ENCODE measurements at places on chromosomes 2 and 18.

GRCh38 chr2:218192902-218193430 is 24.0 kb upstream of the ARPC2 start:
- DNase-seq: no peak

DNA sequence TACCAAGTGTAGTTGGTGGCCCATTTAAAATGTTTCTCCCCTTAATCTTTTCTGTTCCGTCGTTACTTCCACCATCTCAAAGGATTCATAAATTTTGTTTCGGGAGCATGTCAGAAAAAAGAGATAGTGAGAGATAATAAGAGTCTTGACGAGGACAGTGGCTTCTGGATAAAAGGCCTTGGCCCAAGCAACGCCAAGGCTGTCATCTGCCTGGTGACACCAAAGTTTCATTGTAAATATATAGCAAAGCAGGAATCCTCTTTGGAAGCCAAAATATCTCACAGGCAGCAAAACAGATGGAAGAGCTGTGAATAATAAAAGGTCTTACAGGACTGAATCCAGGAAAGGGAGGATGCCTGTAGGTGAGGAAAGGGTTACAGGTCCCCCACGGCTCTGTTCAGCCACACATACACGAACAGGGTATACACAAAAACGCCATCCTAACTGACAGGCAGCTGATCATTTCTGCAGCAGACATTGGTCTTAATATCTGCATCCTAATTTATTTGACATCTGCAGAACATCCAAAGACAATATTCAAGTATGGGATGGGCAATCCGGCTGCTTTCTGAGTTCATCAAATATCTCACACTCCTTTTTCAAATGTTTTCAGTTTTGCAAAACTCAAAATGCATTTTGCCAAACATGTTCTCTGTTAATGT is 382.8 kb downstream of the OSR1 start:
- no peak for DNase-seq

DNA sequence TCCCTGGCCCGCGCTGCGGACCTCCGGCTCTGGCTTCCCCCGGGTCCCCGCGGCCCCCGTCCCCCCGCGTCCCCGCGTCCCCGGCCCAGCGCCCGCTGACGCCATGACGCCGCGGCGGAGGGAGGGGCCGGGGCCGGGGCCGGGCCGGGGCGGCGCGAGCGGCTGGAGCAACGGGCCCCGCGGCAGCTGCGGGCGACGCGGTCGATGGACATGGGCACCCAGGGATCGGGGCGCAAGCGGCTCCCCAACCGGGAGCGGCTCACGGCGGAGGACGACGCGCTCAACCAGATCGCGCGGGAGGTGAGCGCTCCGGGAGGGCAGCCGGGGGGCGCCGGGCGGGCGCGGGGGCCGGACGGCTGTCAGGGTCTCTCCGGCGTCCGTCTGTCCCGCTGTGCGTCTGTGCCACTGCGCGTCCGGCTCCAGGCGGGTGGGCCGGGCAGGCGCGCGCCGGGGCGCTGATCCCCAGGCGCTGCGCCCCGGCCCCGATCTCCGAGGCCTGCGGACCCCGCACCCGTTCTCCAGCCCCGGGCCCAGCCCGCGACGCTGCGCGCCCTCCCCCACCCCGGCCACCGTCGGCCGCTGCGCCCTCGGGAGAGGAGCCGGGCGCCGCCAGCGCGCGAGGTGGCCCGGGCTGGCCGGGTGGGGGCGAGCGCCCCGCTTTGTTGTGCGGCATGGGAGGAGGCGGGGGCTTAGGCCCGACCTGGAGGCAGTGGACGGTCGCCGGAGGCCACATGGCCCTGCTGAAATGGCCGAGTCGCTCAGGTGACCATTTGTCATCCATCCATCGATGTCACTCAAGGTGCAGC is at the start of gene LRRFIP1:
Gene LRRFIP1 (plus strand): TSS at position 147 of the 806 bp plus-strand sequence. CDS start 58 bp downstream, at position 205.
- no peak for DNase-seq

DNA sequence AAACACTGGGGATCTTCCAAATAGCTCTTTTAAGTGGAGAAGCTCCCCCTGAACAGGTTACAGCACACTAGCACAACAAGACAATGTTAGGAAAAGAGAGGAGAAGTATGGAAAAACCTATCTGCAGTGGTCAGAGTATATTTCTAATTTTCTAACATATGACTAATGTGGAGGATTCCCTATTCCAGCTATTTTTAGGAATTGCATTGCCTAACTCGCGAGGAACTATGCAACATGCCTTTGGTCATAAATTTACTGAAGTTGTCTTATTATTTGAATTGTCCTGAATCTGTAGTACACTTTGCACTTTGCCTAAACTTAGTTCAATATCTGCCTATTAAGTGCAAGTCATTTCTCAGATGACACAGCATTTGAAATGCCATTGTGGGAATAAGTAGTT is 381.4 kb downstream of the CCDC85A start:
- no peak for DNase-seq

- no peak for DNase-seq
Measured at GRCh38 chr18:43389163-43389562, 111.9 kb upstream of the SYT4 start.

DNA sequence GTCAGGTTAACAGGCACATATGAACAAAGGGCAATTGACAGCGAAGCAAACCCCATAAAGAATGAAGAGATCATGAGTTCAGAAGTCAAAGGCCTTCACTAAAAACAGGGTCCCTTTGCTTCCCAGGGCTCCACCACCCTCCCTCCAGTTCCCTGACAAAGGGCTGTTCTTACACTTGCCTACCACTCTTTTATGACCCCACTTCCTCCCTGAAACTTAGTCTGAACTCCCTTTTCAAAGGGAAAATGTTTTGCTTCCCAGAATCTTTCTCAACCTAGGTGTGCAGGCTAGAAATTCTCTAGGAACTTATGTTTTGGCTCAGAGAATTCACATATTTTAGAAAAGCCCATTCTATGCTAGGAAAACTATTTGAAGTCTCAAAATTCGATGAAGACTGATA is 86.0 kb upstream of the ITGA4 start:
- no peak for DNase-seq

DNA sequence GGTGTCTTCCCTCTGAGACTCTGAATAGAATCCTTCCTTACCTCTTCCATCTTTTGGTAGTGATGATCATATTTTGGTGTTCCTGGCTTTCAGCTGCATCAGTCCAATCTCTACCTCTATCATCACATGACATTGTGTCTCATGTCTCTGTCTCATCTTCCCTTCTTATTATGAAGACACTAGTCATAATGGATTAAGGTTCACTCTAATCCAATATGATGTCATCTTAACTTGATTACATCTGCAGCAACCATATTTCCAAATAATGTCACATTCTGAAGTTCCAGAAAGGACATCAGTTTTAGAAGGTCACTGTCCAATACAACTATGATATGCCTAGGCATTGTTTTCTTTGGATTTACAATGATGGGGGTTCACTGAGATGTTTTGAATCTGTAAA is 31.5 kb downstream of the CMPK2 start:
- DNase-seq: no peak

- DNase-seq: no peak
Measured at GRCh38 chr2:9330612-9331270, 92.6 kb downstream of the ITGB1BP1 start.

GRCh38 chr2:630451-631320 is 46.5 kb downstream of the TMEM18 start:
- no peak for DNase-seq

GRCh38 chr2:121386707-121387106 is 101.7 kb upstream of the TFCP2L1 start:
- DNase-seq: no peak

GRCh38 chr2:99734236-99734635 is 244.4 kb upstream of the REV1 start:
- no peak for DNase-seq

DNA sequence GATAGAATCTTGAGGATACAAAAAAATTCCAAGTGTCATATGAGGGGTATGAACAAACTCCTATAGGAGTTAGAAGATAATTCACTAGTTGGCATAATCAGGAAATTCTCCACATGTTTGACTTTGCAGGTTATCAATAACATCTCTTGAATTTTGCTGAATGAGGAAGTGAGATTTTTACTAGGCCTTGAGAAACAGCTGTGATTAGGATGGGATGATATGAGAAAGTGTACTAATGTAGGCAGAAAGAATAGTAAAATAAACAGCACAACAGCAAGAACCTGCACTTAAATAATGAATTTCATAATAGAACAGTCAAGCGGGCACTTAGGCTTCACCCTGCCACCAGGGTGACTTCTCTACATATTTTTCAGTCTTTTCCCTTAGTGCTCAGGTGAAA is 570.8 kb upstream of the CRIM1 start:
- no peak for DNase-seq

DNA sequence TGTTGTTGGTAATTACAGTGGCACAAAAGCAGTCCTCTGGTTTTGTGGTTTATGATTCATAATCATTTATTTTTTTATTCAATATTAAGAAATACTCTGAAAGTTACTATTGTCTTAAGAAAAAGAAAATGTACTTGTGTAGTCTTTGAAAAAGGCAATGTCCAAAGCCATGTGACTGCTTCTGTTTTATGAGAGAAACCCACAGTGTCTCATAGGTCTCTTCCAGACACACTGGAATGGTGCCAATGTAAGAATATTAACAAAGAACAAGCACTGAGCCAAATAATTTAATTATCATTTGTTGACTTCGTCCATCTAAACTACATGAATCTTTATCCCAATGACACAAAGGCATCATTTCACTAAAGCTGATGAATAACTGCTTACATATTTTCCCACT is 62.5 kb downstream of the RPRM start:
- no peak for DNase-seq

DNA sequence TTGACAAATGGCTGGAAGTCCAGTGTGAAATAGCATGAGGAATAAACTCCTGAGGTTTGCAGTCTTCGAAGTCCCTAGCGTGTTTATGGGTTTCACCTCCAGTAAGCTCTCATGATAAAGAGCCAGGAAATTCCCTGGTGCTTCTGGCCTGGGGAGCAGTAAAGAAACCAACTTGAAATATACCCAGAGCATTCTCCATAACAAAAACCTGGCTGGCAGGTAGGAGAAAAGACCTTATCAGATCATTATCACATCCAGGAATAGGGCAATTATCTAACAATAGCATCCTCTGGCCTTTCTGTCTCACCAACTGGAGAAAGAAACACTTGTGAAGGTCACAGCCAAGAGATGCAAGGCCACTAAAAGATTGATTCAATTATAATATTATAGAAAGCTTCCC is 513.6 kb upstream of the LRRTM4 start:
- no peak for DNase-seq

DNA sequence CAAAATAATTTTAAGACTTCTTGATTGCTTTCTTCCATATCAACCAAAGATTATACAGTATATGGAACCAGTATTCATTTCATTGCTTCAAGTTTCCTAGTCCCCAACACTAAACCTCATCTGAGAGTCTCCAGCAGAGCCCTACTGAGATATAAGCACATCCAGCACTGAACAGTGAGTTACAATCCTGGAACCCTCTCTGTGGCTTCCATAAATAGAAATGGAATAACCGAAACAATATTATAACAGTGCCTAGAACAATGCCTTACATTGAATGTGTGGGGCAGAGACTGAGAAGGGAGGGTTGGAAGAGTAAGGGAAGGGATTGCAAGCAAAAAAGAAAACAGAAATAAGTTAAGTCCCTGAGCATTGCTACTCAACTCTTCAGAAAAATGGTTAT is 18.9 kb downstream of the AAK1 start:
- no peak for DNase-seq

GRCh38 chr2:86035376-86035882 is 70.3 kb downstream of the POLR1A start:
- DNase-seq: peak; percentile 39

DNA sequence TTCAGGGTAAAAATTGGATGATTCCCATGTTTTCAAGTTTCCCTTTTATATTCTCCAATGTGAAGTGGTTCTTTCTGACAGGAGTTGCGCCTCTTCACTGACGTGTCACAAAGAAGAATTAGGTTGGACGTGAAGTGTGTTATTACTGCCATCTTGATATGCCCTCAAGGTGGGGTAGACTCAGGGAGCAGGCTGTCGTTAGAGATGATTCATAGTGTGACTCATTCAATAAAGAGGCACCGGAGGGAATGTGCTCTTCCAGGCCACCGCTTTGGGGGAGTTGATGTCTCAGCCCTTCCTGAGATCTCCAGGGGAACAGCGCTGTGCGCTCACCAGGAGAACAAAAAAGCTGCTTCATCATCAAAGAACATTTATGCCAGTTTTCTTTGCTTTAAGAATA is 3.6 kb upstream of the DGKD start:
- DNase-seq: peak; percentile 21

- DNase-seq: no peak
Measured at GRCh38 chr2:74292751-74293150, 50.5 kb downstream of the SLC4A5 start.

GRCh38 chr2:62209427-62209991 is 13.6 kb downstream of the B3GNT2 start:
- no peak for DNase-seq

DNA sequence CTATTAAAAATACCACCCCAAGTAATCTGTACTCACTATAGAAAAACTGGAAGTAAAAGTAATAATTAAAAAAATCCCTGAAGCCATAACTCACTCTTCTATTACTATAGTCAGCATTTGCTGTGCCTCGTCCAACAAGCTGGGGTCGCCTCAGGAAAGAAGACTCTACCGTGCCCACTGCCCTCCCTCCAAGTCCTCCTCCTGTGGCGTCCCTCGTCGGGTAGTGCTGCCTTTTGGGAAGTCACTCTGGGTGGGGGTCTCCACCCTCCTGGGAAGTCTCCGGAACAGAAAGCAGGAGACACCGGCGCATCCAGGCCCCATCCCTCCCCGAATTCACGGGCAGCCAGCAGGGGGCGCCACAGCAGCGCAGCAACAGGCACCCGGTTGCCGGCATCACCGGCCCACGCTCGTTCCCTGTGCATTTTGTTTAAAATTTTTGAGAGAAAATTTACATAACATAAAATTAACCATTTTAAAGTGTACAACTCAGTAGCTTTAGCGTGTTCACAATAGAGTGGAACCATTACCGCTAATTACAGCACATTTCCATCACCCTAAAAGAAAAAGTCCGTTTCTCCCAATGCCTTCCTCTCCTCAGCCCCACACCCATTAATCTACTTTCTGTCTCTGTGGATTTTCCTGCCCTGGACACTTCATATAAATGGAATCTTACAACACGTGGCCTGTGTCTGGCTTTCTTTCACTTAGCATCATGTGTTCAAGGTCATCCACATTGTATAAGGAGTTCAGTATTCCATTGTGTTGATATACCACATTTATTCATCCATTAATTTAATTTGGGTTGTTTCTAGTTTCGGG is 62.2 kb downstream of the ADNP2 start:
- no peak for DNase-seq

DNA sequence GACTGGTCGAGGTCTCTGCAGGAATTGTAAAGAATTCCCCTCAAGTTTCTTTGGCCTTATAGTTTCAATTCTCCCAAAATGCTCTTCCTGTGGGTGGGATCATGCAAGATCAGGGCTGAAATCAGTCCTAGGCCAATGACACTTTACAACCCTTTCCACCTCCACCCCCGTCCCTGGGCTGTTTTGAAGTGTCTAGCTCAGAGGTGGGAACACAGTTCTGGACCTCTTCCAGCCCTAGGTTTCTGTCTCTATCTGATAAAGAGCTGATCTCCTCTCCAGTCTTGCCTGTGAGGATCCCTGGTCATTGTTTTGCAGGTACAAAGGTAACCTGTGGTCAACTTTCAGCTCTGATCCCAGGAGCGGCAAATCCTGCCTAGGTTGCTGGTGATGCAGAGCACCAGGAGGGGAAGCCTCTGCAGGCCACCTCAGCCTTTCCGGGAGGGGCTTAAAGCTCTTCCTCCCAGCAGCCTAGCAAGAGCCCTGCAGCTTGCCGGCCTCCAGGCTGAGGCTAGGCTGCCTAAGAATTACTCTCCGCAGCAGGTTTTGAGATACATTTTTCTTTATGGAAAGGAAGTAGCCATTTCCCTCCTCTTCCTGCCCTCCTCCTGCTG is 69.8 kb upstream of the WIPF1 start:
- DNase-seq: peak; percentile 26

Measured in CD4-positive, alpha-beta T cell (primary cell).